CD4-positive, alpha-beta T cell (primary cell): ENCODE measurements at places on chromosomes 13 and 19. TPM values are rescaled to one million over a fixed set of nuclear protein-coding genes. Genes with fewer than 3 reads are reported as not detected.

Gene CNFN
- total RNA-seq: not detected

Gene PDE4C
- not detected for total RNA-seq

DNA sequence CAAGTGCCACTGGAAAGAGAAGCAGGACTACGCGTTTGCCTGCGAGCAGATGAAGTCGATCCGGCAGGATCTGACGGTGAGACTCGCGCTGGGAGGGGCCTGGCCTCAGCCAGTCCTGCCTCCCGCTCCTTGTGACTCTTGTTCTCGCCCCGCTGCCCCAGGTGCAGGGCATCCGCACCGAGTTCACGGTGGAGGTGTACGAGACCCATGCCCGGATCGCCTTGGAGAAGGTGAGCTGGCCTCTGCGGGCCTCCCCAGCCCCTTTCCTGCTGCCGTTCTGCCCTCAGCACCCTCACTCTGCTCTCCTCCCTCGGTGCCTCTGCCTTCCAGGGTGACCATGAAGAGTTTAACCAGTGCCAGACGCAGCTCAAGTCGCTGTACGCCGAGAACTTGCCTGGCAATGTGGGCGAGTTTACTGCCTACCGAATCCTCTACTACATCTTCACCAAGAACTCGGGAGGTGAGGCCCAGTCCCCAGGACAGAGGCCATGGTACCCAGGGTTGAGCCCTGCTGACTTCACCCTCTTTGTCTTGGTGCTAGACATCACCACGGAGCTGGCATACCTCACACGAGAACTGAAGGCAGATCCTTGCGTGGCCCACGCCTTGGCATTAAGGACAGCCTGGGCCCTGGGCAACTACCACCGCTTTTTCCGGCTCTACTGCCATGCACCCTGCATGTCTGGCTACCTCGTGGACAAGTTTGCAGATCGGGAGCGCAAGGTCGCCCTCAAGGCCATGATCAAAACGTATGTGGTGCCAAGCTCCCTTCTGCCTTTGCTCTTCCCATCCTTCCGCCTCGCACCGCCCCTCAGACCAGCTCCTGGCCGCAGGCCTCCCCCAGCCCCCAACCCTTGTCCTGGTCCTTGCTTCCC is 5.6 kb downstream of the LENG9 start:
- DNase-seq: no peak

DNA sequence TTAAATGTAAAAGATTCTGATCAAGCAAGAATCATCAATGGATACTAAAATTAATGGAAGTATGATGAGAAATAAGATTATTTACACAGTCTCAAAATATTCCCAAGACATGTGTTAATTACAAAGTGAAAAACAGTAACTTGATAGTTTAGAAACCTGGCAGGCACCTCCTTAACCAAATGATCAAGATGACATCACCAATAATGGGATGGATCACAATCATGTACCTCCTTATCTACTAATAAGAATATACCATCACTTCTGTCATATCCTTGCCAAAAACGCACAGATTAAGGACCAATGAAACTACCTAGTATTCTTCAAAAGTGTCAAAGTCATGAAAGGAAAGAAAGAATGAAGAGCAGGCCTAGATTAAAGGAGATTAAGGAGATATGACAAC is 30.0 kb downstream of the TSC22D1 start:
- no peak for DNase-seq

DNA sequence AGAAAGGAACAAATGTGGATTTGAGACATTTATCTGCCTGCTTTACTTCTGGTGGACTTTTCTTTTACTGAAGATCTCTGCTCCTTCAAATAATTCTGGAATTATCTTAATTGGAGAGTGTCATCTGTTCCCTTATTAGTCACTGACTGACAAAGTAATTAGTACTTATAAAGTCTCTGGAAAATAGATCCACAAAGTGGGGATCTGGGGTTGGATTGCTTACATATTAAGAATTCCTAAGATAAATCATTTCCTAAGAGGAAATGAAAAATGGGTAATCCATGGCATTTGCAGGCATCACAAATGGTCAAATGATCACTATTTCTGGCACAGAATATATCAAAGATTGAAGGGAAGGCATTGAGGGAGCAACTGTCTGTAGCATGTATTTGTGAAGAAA is 137.4 kb upstream of the SLITRK5 start:
- DNase-seq: no peak

GRCh38 chr13:97133554-97133953 is 88.6 kb upstream of the MBNL2 start:
- DNase-seq: no peak
